ENCODE measurements at places on chromosomes 16 and 17.
A peak's percentile ranks its signal among the peaks of the same experiment; 100 is the strongest.

DNA sequence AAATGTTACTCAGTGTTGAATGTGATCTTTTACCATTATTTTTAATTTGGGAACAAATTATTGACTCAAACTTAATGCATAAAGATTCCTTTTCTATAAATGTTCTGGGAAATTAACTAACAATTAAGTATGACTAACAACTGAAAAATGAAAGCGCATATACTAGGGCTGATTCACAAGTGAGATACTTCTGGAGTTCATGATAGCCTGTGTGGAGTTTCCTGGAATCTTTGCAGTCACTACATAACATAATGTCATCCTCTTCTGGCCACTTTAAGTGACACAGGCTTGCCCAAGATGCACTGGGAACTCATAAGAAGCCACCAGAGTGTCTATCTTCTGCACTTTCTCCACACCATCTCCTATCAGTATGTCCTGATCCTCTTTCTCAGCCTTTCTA lies 450.3 kb upstream of the CDH11 start:
- ATAC-seq = no peak

DNA sequence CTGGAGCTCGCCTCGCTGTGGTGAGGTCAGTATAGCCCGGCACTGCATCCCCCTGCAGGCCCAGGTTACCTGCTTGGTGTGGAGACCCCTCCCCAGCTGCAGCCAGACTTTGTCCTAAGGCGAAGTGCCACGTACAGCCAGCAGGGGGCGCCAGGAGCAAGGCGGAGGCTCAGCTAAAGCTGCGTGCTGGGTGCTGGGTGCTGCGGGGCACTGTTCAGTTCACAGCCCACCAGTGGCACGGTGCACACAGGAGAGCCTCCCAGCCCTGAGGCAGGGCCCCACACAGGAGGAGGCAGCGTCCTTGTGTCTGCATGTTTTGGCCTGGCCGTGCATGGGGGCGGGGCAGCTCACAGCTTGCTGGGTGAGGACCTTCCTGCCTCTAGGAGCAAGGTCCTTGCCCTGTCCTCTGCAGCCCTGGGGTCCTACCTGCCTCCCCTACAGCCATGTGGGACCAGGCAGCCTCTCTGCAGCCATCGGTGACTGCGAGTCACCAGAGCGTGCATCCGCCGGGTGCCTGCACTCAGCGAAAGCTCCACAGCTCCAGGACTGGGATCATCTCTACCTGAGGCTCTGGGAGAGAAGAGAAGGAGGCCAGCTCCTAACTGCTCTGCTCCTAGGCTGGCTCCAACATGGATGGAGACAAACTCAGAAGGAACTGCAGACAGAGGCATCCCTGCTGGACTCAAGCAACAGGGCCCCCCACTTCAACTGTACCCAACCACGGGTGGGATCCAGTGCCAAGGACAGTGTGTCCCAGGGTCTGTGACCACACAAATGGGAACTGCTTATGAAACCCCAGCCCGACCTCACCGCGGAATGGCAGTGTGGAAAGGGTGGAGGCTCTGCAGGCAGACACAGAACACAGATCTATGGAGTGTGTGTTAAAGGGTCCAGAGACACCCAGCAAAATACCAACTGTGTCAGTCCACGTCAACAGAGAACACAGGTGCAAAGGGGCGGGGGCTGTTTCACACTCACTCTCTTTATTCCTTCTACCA lies 19.0 kb downstream of the SLC7A5 start:
- ATAC-seq = peak; percentile 39

DNA sequence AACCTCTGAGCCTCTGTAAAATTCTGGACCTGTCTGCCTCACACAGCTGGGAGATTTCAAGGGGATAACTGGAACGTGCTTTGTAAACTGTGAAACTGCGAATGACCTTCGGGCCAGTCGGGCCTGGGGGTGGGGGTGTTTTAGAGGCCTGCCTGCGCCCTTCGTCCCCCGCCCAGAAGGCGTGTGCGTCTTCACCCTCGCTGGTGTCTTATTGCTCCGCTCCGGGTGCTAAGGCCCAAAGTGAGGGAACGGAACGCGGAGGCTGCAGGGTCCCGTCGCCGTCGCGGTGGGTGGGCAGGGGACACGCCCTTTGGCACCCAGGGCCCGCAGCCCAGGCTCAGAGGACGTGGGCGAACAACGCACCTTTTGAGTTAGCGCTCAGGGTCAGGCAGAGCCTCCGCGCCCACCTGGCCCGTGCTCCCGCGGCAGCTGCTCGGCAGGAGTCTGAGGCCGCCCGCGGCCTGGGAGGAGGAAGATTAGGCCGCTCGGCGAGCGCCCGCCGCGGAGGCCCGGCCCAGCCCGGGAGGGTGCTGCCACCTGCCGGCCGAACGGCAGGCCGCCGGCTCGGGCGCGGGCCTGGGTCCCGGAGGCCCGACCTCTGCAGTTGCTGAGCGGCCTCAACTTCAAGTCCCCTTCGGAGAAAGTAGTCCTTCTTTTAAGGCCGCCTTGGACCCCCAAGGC lies 29.7 kb downstream of the DCAKD start:
- ATAC-seq = peak; percentile 75

DNA sequence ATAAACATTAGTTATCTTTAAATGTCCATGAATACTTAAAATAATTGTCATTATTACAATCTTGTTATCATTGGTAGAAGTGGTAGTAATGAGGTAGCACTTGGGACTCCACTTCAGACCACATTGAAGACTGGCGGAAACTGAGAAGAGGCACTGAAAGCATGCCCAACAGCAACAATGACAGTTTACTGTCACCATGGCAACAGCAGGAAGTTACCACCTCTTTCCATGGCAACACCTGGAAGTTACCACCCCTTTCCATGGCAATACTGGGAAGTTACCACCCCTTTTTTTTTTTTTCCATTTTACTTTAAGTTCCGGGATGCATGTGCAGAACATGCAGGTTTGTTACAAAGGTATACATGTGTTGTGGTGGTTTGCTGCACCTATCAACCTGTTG lies 494.9 kb upstream of the RBFOX1 start:
- no peak for ATAC-seq

DNA sequence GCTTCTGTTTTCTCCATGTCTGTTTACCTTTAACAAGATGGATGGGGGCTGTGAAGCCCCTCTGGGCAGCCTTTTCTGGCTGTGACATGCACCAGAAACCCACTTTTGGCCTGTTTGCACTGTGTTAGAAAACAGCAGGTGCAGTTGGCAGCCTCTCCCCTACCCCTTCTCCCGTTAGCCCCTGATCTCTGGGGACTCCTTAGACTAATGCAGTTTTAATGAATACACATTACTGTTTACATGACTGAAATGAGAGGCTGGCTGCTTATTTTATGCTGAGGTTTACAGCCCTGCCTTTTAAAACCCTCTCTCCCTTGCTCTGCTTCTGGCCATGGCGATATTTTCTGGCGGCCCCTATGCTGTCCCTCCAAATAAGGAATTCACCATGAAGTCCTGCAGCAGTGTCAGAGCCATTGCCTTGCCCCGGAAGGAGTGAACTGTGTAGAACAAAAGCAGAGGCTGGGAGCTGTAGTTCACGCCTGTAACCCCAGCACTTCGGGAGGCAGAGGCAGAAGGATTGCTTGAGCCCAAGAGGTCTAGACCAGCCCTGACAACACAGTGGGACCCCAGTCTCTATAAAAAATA lies 79.3 kb downstream of the PRKCB start:
- no peak for ATAC-seq

- no peak for ATAC-seq
These were observed 110.7 kb upstream of the SDK2 start for GRCh38 chr17:73754886-73755400.

DNA sequence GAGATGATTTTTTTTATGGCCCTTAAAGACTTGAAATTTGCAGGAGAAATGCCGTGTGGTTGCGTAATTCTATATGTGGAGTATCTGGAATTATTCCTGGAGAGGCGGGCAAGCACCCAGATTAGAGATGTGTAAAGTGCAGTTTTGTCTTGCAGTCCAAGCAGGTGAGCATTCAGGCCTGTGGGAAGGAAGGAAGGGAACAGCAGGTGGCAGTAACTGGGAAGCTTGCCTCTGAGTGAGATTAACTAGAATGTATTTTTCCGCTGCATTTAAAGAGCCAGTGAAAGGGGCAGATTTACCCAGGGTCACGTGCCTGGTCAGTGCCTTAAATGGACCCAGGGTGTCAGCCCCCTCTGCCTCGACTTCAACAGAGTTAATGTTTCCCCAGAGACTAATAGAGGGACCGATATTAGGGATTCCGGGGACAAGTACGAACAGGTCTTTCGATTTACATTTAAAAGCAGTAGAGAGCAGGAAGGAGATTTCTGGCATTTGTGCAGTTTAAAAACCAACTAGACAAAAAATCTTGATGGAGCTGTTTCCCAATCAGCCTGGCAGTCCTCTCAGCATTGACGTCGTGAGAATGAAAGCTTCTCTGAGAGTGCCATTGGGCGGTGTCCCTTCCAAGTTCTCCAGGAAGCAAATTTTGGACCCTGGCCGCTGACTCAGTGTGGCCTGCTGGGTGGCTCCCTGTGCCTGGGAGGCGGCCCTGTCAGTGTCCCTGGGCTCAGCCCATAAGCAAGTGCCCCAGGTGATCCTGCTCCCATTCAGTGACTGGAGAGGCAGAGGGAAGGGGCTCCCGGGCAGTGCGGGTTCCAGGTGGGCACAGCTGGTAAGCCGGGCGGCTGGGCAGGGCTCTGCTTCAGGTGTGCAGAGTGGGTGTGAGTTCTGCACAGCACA lies 38.2 kb downstream of the KSR1 start:
- ATAC-seq = no peak

DNA sequence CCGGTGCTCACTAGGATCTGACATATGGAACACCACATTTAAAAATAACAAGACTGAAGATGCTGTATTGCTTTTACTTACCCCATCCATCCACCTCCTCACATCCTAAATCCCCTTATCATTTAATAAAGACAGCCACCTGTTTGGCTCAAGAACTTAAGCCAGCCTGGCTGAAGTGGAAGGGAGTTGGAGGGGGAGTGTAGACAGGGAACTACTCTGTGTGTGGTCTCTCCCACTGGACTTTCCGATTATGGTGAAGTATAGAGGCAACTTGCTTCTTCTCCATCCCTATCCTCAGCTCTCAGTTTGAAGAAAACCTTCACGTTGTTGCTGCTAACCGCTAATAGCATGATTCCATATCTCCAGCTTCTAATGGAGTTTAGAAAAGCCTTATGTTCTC lies 313.4 kb downstream of the CDH11 start:
- ATAC-seq = no peak

GRCh38 chr17:51439395-51440229 lies 179.3 kb downstream of the UTP18 start:
- ATAC-seq = no peak

DNA sequence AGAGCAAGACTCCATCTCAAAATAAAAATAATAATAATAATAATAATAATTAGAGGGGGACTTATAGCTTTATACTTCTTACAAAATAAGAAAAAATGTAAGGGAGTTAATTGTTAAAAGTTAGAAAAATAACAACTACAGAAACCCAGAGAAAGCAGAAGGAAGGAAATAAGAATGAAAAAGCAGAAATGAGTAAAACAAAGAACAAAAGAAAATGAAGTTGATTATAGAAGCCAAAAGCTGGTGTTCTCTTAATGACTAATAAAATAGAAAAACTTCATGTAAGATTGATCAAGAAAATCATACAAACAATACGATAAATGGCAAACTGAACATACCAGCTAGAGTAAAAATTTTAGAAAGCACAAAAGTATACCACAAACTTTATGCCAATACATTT lies 6.8 kb upstream of the NSMCE1 start:
- ATAC-seq = no peak

- no peak for ATAC-seq
These were observed 12.9 kb downstream of the NLRC3 start for GRCh38 chr16:3564130-3564888.

GRCh38 chr16:89319886-89320781 lies 102.6 kb downstream of the ZNF778 start:
- ATAC-seq = peak; percentile 55

- ATAC-seq = no peak
These were observed 37.9 kb upstream of the CHMP6 start for GRCh38 chr17:80953471-80954315.

DNA sequence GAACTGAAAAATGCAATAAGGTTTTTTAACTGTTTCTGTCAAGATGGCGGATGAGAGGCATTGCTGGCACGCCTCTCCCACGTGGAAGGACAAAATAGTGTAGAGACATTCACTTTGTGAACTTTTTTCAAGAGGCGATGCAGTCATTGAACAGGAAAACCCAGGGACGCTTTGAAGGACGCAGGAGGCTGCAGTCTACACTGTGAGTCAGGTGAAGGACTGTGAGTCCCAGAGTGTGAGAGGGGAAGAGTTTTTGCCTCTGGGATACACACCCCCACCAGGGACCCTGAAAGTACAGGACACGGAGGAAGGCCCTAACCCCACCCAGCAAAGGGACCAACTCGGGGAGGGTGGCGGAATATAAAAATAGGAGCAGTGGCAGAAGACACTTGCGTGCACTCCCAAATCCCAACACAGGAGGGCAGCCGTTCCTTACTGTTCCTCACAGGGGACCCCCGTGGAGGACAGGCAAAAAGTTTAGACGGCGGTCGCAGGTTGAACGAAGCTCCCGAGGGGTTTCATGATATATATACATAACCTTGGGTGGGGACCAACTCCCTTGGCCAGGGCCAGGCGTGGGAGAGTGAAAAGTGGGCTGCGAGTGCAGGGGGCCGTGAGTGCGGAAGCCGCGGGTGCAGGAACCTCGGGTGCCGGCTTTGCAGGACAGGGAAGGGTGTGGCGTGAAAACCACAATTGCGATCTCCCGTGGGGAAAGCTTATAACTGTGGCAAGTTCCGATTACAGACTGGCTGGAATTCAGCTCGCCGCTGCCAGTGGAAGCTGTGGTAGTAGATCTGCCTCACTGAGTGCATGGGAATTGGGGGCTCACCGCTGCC lies 82.0 kb upstream of the ALOX12 start:
- peak; percentile 51 for ATAC-seq

GRCh38 chr17:7280519-7281073 lies 922 bp upstream of the SLC2A4 start:
- ATAC-seq = peak; percentile 85

DNA sequence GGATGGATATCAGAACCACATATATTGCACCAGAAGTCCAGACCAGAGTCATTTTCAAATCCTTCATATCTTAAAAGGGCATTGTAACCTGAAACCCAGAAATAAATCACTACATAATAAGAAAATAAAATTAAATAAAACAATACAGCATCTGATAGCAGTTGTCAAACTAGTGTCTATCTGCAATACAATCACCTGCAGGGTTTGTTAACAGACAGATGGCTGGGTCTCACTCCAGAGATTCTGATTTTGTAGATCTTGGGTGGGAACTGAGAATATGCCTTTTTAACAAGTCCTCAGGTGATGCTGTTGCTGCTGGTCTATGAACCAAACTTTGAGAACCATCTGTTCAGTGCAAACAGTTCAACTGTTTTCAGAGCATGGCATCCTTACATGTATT lies 37.6 kb downstream of the NME2 start:
- ATAC-seq = no peak

- ATAC-seq = no peak
These were observed 125.6 kb downstream of the KCNJ18 start for GRCh38 chr17:21817791-21818364.

GRCh38 chr17:79808763-79809529 lies 12.1 kb upstream of the CBX8 start:
- ATAC-seq = no peak
